HEK293T (cell line): ENCODE measurements at places on chromosomes 4 and X.

DNA sequence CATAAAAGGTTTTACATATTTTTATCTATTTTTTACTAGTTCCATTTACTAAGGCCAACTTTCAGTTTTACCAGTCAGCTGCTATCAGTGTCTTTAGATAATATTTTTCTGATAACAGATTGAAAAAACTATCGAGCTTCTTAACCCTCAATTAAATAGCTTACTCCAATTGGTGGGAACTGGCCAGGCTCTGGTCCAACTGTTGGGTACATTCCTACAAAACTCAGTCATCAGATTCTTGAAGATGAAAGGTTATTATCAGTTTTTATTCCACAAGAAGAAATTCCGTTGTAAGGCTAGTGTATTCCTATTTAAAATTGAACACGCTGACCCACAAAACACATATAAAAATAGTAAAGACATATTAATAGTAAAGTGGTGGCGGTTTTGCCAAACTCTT is 346.2 kb downstream of the MAPK10 start:
- DNase-seq: no peak

DNA sequence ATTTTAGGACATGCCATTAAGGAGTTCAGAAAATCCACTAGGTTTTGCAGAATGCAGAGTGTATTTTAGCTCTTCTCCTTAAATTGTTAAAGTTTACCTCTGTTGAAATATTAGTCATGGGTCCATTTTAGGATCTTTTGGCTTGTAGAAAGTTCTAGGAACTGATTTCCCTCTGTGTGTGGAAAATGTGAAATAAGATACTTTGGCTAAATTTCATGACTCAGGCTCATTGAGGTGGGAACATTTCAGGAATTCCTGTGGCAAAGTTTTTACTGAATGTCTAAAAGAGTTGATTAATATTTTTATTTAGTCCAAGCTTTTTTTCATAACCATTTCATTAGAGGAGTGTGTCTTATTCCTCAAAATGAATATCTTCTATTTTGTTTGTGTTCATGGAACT is 7.0 kb downstream of the FHIP1A start:
- DNase-seq: no peak

DNA sequence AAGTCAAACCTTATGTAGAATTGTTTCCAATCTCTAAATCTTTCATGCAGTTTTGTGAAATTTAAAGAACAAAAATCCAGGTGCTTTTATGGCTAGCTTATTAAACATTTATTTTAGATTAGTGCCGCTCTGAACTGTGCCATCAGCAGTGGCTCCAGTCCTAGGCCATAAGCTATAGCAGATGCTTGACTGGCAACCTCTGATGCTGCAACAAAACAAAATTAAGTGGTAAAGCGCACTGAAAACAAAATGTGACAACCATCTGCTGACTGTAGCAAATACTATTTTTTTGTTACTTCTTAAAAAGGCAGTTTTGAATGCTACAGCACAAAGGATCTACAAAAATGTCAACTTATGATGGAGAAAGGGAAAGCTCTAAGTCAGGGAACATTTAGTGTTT is 237.4 kb downstream of the DCLK2 start:
- no peak for DNase-seq

GRCh38 chrX:54484666-54485065 is 11.4 kb downstream of the FGD1 start:
- no peak for DNase-seq

DNA sequence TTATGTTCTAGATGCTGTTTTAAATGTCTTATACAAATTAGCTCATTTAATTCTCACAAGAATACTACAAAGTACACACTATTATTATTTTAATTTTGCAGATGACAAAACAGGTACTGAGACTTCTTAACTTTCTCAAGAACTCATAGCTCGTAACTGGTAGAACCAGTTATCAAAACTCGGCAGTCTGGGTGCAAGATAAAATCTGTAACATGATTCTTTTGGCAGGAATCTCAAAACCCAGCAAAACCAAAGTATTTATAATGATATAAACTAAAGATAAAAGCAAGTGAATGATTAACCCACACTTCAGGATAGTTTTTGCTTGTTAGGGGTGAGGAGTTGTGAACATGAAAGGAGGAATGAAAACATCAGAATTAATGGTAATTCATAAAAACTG is 27.6 kb downstream of the CLNK start:
- no peak for DNase-seq

DNA sequence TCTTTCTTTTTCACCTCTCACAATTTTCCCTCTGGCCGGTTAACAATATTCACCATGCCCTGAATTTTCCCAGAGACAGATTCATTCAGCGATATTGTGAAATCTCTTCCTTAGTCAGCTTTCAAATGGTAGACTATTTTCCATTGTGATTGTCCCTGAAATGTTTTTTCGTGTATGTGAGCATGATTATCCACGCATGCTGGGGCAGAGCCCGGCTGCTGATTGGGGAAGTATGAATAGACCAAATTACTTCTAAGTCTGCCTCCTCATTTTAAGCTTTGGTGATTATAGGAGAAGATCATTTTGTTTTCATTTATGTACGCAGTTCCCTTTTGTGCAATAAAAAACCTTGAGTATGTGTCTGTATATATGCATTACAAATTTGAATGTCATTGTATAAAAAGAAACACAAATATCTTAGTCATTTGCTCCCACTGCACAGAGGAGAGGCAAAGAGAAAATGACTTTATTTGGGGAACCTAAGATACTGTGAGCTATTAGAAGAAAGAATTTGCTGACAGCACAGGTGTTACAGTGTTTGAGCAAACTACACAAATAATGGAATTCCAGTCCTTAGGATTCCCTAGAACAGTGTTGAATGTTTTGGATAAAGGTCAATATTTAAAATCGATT is 11.3 kb downstream of the DTHD1 start:
- DNase-seq: no peak

GRCh38 chr4:8391972-8392371 is 48.6 kb downstream of the ACOX3 start:
- no peak for DNase-seq

DNA sequence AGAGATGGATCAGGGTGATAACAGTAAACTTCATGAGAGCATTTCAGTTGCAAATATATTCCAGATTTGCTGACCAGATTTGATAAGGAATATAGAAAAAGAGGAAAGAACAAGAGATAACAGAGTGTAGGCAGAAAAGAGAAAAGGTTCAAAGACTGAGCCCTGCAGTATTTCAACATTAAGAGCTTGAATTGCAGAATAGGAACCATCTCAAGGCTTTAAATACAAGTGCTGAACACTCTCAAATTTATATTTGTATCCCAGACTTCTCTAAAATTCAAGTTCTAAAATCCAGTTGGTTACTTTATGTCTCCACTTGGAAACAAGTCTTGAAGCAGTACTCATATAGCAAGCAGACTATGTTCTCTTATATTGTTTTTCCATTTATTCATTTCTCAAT is 9.7 kb upstream of the MYOZ2 start:
- no peak for DNase-seq

GRCh38 chr4:53061091-53061850 is 199.2 kb downstream of the RASL11B start:
- no peak for DNase-seq

DNA sequence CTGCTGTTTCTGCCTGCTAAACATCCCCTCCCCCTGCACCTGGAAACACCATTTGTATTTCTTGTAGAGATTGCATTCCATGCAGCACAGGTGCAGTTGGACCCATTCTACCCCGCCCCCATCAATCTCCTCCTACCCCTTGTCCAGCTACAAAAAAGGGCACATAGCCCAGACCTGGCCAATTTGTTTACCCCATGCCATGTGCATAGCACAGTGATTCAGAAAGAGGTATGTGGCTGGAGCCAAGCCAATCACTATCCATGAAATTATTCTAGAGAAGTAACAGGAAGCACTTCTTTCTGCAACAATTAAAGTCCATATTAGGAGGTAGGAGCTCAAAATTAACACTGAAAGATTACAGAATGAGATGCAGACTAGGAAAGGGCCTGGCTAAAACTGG is 20.2 kb upstream of the TMEM184C start:
- no peak for DNase-seq

DNA sequence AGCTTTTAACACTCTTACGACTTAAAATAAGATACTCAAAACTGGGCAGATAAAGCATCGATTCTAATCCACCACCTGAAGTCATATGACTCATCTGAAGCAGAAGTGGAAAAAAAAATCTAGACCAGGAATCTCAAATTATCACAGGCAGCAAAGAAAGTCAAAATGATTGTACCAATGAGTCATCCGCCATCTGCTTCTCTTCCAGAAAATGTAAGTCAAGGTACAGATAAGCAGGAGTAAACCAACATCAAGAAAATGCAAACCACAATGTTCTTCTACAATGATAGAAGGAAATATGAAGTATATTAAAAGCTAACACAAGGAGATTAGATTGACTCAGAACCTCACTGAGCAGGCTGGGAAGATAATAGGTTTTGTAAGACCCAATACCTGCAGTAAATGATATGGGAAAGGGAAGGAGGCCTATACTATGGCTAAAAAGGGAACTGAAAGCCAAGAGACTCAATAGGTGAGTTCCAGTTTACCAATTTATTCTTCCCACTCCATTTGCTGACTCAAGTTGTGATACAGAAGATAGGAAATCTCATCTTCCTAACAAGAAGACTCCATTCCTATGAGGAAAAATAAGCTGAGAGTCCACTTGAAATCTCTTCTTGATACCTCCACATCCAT is 88.4 kb upstream of the TET2 start:
- DNase-seq: no peak

DNA sequence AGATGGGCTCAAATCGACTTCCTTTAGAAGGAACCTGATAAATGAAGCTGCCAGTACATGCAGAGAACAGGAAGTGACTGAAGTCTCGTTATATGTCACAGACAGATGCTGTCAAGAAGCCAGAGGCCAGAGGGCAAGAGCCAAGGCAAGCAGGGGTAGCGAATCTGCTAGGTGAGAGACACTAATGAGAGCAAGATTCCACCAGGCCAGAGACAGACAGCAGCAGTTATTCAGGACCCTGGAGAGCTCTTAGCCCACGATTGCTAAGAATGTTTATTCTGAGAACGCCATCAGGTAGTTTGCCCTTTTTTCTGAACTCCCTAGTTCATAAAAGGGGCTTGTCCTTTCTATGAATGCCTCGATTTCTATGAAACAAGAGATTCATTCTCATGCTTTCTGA is 73.7 kb downstream of the BEND2 start:
- peak; percentile 30 for DNase-seq
